NCI-H524 (cell line): ENCODE measurements at places on chromosomes 2 and 18.
A peak's percentile ranks its signal among the peaks of the same experiment; 100 is the strongest.

DNA sequence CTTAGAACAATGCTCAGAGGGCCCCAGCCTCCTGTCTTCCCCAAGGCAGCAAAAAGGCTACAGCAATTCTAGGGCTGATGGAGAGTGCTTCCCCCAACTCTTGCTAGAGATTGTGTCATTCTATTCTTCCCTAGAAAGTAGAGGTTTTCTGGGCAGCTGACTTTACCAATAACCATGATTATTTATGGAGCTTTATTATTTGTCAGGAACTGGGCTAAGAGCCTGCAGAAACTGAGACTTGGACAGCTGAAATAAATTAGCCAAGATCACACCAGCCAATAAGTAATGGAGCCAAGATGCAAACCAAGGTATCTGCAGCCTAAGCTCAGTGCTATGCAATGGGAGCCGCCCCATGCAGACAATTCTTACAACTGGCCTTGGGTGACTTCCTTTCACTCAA is 84.8 kb downstream of the CCBE1 start:
- no peak for DNase-seq

GRCh38 chr2:101496279-101496678 is 21.4 kb upstream of the RFX8 start:
- no peak for DNase-seq

- DNase-seq, result peak; percentile 71
These were observed 39.5 kb upstream of the FHL2 start for GRCh38 chr2:105438104-105438929.

DNA sequence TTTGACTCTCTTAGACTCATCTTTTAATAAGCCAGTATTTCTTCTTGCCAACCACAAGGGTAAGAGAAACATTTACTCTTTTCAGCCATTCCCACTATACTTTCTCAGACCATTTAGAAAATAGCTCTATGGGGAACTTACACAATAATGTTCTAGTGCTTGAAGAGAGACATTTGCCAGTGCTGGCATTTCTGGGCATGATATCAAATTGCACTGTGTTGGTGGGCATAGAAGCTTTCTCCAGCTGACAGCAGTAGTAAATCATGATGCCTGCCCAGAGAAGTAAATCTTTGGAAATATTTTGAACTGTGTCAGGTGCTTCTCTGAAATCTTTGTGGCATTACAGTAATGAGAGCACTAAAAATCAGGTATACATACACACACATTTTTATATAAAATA is 346.6 kb downstream of the CBLN2 start:
- no peak for DNase-seq

DNA sequence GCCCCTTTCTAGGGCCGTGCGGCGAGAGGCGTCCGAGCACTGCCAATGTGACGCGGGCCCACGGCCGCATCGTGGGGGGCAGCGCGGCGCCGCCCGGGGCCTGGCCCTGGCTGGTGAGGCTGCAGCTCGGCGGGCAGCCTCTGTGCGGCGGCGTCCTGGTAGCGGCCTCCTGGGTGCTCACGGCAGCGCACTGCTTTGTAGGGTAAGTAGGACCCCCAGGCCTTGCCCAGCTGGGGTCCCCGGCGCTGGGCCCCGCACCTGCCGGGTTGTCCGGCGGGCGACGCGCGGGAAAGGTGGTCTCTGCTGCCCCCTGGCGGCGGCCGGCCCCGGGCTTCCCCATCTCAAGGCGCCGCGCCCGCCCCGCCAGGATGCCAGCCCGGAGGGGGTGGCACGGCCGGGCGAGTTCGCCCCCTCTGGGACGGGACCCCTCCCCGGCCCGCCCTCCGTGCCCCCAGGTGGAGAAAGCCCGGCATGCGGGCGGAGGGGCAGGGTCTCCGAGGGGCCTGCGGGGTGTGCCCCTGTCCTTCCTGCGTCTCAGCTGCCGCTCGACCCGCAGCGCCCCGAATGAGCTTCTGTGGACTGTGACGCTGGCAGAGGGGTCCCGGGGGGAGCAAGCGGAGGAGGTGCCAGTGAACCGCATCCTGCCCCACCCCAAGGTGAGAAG is 1.9 kb downstream of the PRSS56 start:
- DNase-seq, result peak; percentile 24
